ENCODE measurements at places on chromosomes 7 and 10.

DNA sequence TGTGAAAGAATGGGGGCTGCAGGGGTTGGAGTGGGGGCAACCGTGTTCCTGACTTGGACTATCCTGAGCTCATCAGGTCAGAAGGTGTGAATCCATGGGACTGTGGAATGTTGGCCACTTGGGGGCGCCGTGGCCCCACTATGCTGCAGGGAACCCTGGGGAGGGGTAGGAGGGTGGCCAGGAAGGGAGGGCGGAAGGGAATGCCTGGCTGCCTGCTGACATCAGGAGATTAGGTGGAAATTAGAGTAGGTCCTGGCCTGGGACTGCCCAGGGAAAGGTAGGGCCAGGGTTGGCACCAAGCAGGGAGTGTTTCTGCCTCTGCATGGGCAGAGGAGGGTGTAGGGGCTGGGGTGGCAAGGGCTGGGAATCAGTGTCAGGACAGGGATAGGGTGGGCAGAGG lies 65.8 kb upstream of the PRSS58 start:
- H3K27ac ChIP-seq, result no peak overlapping the region
- no peak overlapping the region for H3K4me3 ChIP-seq
- peaks cover 30% of the 10 kb centered on the region for H3K4me1 ChIP-seq
- peak; percentile 79 for DNase-seq
- H3K36me3 ChIP-seq, result no peaks in the 10 kb centered on the region

- peaks cover 20% of the 10 kb centered on the region for H3K4me1 ChIP-seq
- DNase-seq, result no peak
- no peaks in the 10 kb centered on the region for H3K36me3 ChIP-seq
- H3K27me3 ChIP-seq, result peaks cover 16% of the 10 kb centered on the region
- H3K27ac ChIP-seq, result no peak overlapping the region
These were observed 11.9 kb upstream of the HABP2 start for GRCh38 chr10:113540845-113541548.

DNA sequence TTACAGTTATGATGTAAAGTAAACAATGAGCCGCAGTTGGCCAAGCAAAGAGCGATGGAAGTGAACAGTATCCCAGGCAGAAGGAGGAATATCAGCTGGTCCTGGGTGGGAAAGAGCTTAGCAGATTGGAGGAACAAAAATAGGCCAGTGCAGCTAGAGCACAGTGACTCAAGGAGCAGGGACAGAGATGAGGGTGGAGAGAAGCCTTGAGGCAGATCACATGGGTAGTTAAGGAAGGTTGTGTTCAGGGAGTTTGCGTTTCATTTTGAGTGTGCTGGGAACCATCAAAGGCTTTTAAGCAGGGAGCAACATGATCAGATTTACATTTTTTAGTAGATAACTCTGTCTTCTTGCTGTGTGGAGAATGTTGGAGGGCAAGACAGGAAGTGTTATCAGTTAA lies 113.6 kb downstream of the OAT start:
- H3K27me3 ChIP-seq, result peaks cover 19% of the 10 kb centered on the region
- no peak for DNase-seq
- H3K27ac ChIP-seq, result no peak overlapping the region
- H3K4me1 ChIP-seq, result peaks cover 10% of the 10 kb centered on the region
- no peak overlapping the region for H3K4me3 ChIP-seq

GRCh38 chr7:28853150-28853549 lies 105.0 kb downstream of the TRIL start:
- H3K4me3 ChIP-seq, result peak overlapping the region; percentile 81
- H3K4me1 ChIP-seq, result peaks cover 45% of the 10 kb centered on the region
- H3K27me3 ChIP-seq, result peaks cover 15% of the 10 kb centered on the region
- H3K27ac ChIP-seq, result no peak overlapping the region

DNA sequence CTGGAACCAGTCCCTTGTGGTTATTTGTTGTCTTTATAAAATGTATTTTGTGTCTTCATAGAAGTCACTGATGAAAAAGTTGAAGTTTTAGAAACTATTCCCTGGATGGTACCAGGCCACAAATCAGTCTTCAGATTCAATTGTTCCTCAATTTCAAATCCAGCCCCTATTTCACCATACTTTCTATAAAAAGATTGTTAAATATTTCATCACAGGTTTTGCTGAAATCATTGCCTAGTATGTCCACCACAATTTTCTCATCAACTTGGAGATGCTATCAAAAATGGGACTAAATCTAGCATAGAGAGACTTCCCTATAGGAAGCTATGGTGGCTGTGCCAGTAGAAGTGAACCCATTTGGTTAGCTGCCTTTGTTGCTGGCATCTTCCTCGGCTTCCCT lies 118.5 kb downstream of the RAB18 start:
- H3K4me1 ChIP-seq, result peaks cover 27% of the 10 kb centered on the region
- peaks cover 12% of the 10 kb centered on the region for H3K27me3 ChIP-seq
- H3K4me3 ChIP-seq, result no peak overlapping the region

- H3K27ac ChIP-seq, result no peak overlapping the region
- no peak for DNase-seq
- no peak overlapping the region for H3K4me3 ChIP-seq
- H3K36me3 ChIP-seq, result peaks cover 96% of the 10 kb centered on the region
- H3K27me3 ChIP-seq, result no peaks in the 10 kb centered on the region
These were observed 71.9 kb downstream of the WDR37 start for GRCh38 chr10:1128115-1128514.
